ENCODE measurements at places on chromosomes 12 and 14. TPM values are rescaled to one million over a fixed set of nuclear protein-coding genes. Genes with fewer than 3 reads are reported as not detected.

The TAS2R46 gene
- total RNA-seq: 0.78 TPM

The KRT6C gene
- not detected for total RNA-seq

The FOXM1 gene
- total RNA-seq: 0.24 TPM

The OASL gene
- 0.27 TPM for total RNA-seq

The PITPNM2 gene
- 22.2 TPM for total RNA-seq

The HSPB8 gene
- total RNA-seq: 529 TPM

The GYS2 gene
- not detected for total RNA-seq

The DPF3 gene
- 36.5 TPM for total RNA-seq

The VWF gene
- total RNA-seq: 350 TPM

The NRIP2 gene
- total RNA-seq: 2.9 TPM

The RIN3 gene
- total RNA-seq: 12.1 TPM

The ZNF410 gene
- 19.9 TPM for total RNA-seq

The NKX2-8 gene
- not detected for total RNA-seq

The NINJ2 gene
- 3.9 TPM for total RNA-seq

The KRT71 gene
- total RNA-seq: not detected

The TAS2R43 gene
- 0.32 TPM for total RNA-seq

The CNOT2 gene
- 44.0 TPM for total RNA-seq

The NGB gene
- not detected for total RNA-seq

The DTX1 gene
- total RNA-seq: 2.6 TPM

The ST8SIA1 gene
- total RNA-seq: 1.5 TPM

The SRRM4 gene
- 0.59 TPM for total RNA-seq

The TCL1B gene
- total RNA-seq: not detected

The KRT79 gene
- not detected for total RNA-seq

The IQSEC3 gene
- total RNA-seq: 0.86 TPM

The PDZRN4 gene
- not detected for total RNA-seq

The GNPTAB gene
- total RNA-seq: 47.9 TPM

The ASB2 gene
- total RNA-seq: 156 TPM

The KERA gene
- total RNA-seq: 0.19 TPM

The CCDC60 gene
- total RNA-seq: not detected

The DDX23 gene
- total RNA-seq: 33.3 TPM

The SLC6A13 gene
- total RNA-seq: 6.1 TPM

The SLC15A5 gene
- not detected for total RNA-seq

The STAC3 gene
- total RNA-seq: 0.94 TPM

Measured in cardiac septum (tissue), 1 donor.